ENCODE measurements at places on chromosomes 3 and 15. TPM values are rescaled to one million over a fixed set of nuclear protein-coding genes. Genes with fewer than 3 reads are reported as not detected.

The STRIT1 gene
- polyA plus RNA-seq: 10.3 TPM

The PAK6 gene
- polyA plus RNA-seq: 0.81 TPM

The PIF1 gene
- polyA plus RNA-seq: 11.7 TPM

The DLL4 gene
- polyA plus RNA-seq: 14.4 TPM

The SLC38A3 gene
- polyA plus RNA-seq: not detected

The SLC22A13 gene
- polyA plus RNA-seq: not detected

DNA sequence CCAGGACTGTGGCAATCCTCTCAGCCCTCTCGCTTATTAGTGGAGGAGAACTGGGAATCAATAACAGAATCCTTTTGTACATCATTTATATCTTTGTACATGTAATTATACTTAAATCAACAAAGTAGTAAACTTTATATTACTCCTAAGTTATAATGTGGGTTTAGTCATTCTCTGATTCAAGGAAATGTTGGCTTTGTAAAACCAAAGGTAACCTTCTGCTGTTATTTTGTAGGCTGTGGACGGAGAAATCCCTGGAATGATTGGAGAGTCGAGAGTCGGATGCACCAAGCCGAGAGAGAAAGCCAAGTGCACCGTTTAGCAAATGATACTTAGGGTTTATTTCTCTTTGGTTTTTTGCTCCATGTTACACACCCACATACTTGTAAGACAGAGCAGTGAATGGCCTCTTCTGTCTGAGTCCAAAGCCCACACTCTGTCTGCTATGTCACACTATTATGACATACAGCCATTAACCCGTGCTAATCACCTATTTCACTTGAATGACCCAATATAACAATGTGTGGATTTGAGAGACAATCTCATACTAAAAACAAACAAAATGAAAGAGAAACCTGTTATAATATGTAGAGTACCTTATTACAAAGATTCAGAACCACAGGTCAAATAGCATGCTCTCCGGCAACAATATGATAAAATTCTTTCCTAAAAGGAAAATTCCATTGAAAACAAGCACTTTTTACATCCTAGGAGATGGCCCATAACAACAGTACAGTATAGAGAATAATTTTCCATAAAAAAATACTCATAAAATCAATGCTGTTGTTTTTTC, 72.2 kb downstream of the MECOM start:
- H3K36me3 ChIP-seq: no peaks in the 10 kb centered on the region
- no peaks in the 10 kb centered on the region for H3K27me3 ChIP-seq
- no peak overlapping the region for H3K4me3 ChIP-seq
- DNase-seq: peak; percentile 82

GRCh38 chr15:68526269-68526668, 52.5 kb upstream of the CORO2B start:
- H3K4me3 ChIP-seq: no peak overlapping the region
- H3K4me1 ChIP-seq: peaks cover 4% of the 10 kb centered on the region
- H3K27ac ChIP-seq: no peak overlapping the region
- no peak for DNase-seq

GRCh38 chr15:42072141-42072685, 22.1 kb downstream of the PLA2G4D start:
- H3K27ac ChIP-seq: no peak overlapping the region
- no peak for DNase-seq
- no peaks in the 10 kb centered on the region for H3K36me3 ChIP-seq
- no peak overlapping the region for H3K4me3 ChIP-seq

- no peak for DNase-seq
- H3K27ac ChIP-seq: no peak overlapping the region
- no peaks in the 10 kb centered on the region for H3K36me3 ChIP-seq
- H3K4me1 ChIP-seq: no peaks in the 10 kb centered on the region
- H3K27me3 ChIP-seq: no peaks in the 10 kb centered on the region
Observed at GRCh38 chr3:101962055-101962454, 112.7 kb downstream of the NFKBIZ start.

GRCh38 chr3:7504886-7505775, 644.2 kb downstream of the GRM7 start:
- H3K36me3 ChIP-seq: no peaks in the 10 kb centered on the region
- H3K4me3 ChIP-seq: no peak overlapping the region
- H3K27me3 ChIP-seq: no peaks in the 10 kb centered on the region
- peak; percentile 92 for DNase-seq
- H3K4me1 ChIP-seq: peaks cover 2% of the 10 kb centered on the region
- H3K27ac ChIP-seq: no peak overlapping the region

DNA sequence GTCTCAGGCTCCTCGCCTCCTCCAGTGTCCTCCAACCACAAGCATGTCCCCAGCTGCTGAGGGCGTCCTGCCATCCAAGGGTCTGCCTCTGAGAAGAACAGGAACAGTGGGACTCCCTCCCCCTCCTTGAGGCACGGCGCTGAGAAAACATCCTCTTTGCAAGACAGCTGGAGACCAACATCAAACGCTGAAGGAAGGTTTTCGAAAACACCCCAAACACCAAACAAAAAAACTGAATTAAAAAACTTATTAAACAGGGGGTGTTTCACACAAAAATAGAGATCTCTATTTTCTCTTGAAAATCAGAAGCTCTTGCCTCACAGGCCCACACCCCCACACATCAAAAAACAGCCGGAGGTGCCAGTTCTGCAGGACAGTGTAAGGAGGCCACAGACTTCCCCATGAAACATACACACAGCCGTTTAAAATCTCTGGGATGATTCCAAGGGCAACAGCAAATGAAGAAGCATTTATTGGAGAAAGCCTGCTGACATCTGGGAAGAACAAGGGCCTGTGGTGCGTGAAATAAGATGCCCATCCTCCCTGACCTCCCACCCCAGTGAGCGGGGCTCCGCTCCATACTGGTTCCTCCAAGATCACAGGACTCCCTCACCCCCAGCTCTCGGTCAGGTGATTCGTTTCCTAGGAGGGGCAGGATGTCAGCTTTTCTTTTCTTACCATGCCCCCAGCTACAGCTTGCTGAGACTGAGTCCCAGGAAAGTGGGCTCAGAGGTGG, 71.3 kb downstream of the NUP210 start:
- H3K27ac ChIP-seq: no peak overlapping the region
- no peaks in the 10 kb centered on the region for H3K27me3 ChIP-seq
- H3K4me1 ChIP-seq: no peaks in the 10 kb centered on the region
- H3K4me3 ChIP-seq: no peak overlapping the region
- no peak for DNase-seq

DNA sequence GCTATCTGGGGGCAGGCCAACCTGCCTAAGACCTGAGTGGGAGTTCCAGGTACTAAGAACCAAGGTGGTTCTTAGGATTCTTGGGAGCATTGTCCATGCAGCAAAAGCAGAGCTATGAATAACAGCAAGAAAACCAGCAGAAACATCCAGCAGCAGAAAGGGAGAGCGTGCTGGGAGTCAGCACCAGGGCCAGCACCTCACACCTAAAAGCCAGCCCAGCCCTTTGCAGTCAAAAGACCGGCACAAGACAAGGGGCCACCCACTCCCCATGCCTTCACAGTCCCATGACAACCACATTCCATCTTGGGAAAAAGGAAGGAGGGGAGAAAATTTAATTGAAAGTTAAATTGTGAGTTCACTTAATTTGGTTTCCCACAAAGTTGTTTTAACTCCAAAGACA, 364.9 kb downstream of the AGBL1 start:
- no peaks in the 10 kb centered on the region for H3K4me1 ChIP-seq
- no peak overlapping the region for H3K4me3 ChIP-seq
- H3K36me3 ChIP-seq: no peaks in the 10 kb centered on the region
- no peak overlapping the region for H3K27ac ChIP-seq
- DNase-seq: no peak
- H3K27me3 ChIP-seq: no peaks in the 10 kb centered on the region

GRCh38 chr3:55626279-55626665, 139.2 kb upstream of the WNT5A start:
- H3K36me3 ChIP-seq: no peaks in the 10 kb centered on the region
- no peak overlapping the region for H3K4me3 ChIP-seq
- H3K27me3 ChIP-seq: no peaks in the 10 kb centered on the region
- no peak for DNase-seq

- H3K27me3 ChIP-seq: no peaks in the 10 kb centered on the region
- H3K36me3 ChIP-seq: peaks cover 4% of the 10 kb centered on the region
- DNase-seq: no peak
- H3K4me3 ChIP-seq: no peak overlapping the region
Observed at GRCh38 chr15:55829826-55830225, 86.9 kb upstream of the PRTG start.

Measured in small intestine (tissue), 16 donors.